Upper lobe of right lung (tissue), 1 donor: ENCODE measurements at places on chromosomes 7 and 10. TPM values are rescaled to one million over a fixed set of nuclear protein-coding genes. Genes with fewer than 3 reads are reported as not detected.

DNA sequence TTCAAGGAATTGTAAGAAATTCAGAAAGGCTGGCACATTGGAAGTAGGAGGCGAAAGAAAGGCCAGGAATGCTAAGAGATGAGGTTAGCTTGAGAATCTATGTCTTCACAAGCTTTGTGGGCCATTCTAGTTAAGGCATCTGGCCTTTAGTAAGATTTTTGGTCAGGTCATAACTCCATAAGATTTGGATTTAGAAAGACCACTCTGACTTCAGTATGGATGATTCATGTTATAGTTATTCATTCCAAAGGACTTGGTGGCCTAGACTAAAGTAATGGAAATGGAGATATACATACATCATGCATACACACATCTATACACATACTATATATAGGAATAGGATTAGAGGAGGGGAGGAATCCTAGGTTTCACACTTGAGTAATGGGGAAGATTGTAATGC lies 77.5 kb downstream of the SEPTIN7 start:
- DNase-seq = no peak

DNA sequence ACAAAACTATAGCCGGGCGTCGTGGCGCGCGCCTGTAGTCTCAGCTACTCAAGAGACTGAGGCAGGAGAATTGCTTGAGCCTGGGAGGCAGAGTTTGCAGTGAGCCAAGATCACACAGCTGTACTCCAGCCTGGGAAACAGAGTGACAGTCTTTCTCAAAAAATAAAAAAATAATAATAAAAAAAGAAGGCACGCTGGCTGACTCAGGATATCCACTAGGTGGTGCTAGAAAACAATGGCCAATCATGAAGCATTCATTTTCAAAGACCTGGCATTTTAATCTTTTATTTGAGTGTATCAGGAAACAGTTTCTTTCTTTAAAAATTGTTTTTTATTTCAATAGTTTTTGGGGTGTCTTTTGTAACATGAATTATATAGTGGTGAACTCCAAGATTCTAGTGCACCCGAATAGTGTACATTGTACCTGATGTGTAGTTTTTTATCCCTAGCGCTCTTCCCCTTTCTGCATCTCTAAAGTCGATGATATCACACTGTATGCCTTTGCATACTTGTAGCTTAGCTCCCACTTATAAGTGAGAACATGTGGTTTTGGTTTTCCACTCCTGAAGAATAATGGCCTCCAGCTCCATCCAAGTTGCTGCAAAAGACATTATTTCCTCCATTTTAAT lies 88.6 kb downstream of the LYZL1 start:
- no peak for DNase-seq

- DNase-seq = peak; percentile 53
These were observed 147.1 kb downstream of the ELFN1 start for GRCh38 chr7:1817061-1817712.

GRCh38 chr7:107203607-107204006 lies 34.8 kb downstream of the HBP1 start:
- no peak for DNase-seq

DNA sequence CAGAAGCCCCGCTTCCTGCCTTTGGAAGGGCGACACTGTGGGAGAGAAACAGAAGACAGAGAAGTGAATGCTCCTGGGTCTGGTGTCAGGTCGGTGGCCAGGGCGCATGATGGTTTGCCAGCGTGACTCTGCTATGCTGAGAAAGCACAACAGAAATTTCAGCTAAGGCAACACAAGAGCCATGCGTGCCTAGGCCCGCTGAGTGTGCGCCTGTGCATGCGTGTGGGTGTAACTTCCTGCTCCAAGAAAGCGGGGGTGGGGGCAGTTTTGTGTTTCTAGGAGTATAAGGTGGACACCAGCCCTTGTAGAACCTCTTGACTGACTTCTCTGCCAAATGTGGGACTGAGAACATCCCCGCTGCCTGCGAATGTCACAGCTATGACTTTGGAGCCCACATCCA lies 6.2 kb downstream of the IGFBP3 start:
- DNase-seq = no peak

DNA sequence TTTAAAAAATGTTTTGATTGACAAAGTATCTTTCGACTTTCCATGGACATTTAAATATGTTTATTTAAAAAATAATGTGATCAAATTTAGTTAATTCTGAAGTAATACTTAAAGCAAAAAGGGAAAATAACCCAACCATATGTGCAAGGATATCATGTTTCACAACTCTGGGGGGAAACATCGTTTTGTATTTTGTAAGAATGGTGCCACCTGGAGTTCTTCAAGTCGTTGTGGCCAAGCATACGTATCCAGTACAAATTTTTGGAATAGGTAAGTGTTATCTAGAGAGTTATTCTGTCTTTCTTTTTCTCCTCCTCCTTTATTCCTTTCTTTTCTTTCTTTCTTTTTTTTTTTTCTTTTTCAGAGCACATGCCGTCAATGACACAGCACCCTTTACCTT lies 176.2 kb upstream of the CSTF2T start:
- no peak for DNase-seq

DNA sequence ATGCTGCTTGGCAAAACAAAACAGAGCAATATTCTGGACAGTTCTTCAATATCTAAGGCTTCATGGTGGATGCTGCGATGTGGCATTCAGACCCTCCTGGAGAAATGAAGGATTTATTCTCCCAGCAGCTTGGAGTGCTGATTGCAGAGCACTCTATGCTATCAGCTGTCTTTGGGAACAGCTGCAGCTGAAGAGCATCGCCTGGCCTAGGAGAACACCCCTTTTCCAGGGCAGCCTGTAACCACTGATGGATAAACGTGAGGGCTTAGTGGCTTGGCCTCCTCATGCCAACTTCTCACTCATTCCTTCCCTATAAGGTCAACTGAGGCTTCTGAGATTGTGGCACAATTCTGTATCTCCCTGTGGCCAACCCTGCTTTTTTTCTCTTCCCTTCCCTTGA lies 638.1 kb upstream of the CNTNAP2 start:
- DNase-seq = no peak

- no peak for DNase-seq
These were observed 5.3 kb downstream of the TUBAL3 start for GRCh38 chr10:5399332-5399731.

DNA sequence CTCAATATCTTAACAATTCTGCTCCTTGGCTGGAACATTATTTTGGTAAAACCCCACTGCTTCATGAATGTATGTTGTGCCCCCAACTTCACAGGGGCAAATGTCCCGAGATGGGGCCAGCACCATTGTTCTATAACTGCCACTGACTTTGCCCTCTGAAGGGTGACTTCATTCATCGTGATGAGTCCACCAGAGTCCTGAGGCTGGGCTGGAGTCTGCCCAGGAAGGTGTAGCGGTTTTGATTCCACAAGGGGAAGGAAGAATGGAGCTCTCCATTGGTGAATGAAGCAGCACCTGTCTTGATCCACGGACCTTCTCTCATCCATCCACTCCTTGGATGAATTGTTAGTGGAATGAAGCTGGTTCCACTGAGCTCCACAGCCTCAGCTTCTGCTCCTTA lies 18.4 kb downstream of the AKR1B1 start:
- no peak for DNase-seq

GRCh38 chr7:44472843-44473242 lies 17.6 kb downstream of the NUDCD3 start:
- DNase-seq = no peak

- no peak for DNase-seq
These were observed 107.1 kb upstream of the GSDME start for GRCh38 chr7:24864214-24864817.

GRCh38 chr10:104359811-104360210 lies 6.2 kb downstream of the CFAP58 start:
- no peak for DNase-seq

GRCh38 chr7:18702071-18702829 lies 206.7 kb downstream of the HDAC9 start:
- no peak for DNase-seq

The CYP3A7 gene
- total RNA-seq = 1.6 TPM

The GSTO2 gene
- 9.1 TPM for total RNA-seq

The MNX1 gene
- total RNA-seq = 0.93 TPM
